Stimulated activated CD4-positive, alpha-beta T cell treated with anti-CD3 and anti-CD28 coated beads, Interleukin-4, amount 100 ng/mL, for 24 hours (primary cell): ENCODE measurements at places on chromosomes 16 and 17.

DNA sequence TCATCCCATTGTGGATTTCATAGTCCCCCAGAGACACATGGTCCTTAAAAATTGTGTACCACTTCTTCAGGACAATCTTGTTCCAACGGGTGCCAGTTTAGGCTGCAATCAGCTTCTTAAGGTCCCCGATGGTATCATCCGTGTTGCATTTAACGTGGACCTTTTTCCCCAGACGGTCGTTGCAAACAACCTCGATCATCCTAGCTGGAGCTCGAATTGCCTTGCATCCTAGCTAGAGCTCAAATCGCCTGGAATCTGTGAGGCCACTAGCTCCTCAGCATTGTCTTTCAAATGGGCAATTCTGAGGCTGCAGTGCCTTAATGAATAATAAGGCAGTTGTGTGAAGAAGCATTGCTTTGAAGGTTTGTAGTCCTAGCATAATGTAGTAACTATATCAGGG is 37.7 kb upstream of the RHBDL3 start:
- DNase-seq, result no peak

DNA sequence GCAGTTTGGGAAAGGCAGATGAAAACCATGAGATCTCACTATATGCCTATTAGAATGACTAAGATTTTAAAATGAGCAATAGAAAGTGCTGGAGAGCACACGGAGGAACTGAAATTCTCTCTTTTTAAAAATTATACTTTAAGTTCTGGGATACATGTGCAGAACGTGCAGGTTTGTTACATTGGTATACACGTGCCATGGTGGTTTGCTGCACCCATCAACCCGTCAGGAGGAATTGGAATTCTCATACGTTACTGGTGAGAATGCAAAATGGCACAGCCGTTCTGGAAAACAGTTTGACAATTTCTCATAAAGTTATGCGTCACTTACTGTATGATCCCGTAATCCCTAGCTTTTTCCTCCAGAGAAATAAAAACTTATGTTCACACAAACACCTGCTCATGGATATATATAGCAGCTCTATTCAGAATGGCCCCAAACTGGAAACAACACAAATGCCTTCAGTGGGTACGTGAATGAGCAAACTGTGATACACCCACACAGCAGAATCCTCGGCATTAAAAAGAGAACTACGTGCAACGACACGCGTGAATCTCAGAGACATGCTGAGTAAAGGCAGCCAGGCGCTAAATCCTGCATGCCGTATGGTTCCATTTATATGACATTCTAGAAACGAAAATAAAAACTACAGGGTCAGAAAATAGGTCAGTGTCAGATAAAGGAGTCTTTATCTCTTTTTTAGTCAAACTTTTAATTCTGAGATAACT is 11.8 kb downstream of the PIK3R6 start:
- DNase-seq, result no peak

- no peak for DNase-seq
Measured at GRCh38 chr16:68287276-68288251, 23.2 kb downstream of the SLC7A6OS start.

DNA sequence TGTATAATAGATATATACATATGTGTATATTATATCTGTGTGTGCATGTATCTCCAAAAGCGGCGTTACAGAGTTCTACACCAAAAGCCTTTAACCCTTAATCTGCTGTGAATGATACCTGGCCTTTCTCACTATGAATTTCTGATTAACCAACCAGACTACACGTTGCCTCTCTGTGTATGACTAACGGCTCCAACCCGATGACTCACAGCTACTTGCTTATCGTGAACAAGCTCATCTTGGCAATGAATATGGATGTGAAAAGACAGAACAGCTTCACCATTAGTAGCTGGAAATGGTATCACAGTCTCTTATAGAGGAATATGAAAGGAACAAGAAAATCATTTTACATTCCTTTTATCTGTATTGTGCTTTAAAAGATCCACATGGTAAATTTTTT is 23.8 kb upstream of the ARHGAP44 start:
- no peak for DNase-seq

- no peak for DNase-seq
Measured at GRCh38 chr16:14321542-14321941, 250.4 kb downstream of the MRTFB start.

- DNase-seq, result no peak
Measured at GRCh38 chr16:56267888-56268287, 76.6 kb downstream of the GNAO1 start.

DNA sequence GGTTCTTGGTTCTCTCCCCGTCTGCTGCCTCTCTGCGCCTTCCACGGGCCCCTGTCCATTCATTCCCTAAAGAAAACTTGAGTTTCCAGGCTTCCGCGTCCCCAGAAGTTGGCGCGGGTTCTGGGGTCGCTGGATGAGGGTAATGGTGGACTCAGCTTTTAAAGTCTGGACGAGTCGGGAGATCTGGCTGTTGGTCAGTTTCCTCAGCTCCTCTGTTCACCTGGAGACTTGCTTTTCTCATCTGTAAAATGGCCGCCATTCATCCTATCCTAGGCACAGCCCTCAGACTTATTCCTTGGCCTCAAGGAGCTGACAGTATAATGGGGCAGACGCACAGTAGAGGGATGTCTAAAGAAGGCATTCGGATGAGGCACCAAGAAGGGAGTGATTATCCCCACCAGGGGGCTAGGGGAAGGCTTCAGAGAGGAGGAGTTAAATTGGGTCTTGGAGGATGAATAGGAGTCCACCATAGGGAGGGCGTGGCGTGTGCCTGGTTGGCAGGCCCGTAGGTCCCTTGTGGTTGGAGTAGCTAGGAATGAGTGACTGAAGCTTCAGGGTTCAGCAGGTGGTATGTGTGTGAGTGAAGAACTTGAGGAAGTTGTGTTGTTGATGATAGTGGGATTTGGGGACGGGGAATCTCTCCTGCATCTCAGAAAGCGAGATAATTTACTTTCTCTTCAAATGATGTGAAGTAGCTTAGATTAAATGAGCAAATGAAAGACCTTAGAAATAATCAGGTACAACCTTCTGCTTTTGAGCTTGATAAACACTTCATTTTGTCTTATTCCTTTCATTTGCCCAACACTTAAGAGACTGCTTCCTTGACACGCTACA is 652 bp downstream of the VPS35L start:
- DNase-seq, result peak; percentile 22

DNA sequence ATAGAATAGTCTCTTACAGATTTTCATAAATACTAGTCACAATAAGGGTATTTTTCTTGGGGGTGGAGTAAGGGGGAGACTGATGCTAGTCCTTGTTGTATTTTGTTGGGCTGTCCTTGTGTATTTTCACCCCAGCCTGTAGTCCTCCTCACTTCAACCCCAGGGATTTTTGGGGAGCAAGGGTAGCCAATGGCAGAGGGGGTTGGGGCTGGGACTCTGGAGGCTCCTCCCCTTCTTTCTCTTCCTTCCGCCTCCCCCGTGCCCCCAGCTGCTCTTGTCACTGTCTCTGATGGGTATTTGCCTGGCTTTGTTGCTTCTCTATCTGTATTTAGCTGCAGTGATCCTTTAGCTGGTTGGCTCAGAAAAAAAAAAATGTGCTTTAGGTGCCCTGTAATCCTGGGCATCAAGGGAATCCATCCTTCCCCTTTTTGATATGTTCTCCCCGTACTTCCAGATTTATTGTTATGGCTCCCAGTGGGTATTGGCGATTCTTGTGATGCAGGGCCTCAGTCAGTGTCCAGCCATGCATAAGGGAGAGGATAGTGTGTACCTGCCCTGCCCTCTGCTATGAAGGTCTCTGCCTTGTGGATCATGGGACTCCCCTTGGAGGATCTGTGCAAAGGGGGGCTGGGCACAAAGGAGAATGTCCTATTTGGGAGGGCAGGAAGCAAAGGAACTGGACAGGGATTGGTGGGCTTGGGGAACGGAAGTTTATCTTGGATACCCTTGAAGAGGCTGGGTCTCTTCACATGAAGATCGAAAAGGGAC is 16.5 kb downstream of the SNF8 start:
- no peak for DNase-seq

DNA sequence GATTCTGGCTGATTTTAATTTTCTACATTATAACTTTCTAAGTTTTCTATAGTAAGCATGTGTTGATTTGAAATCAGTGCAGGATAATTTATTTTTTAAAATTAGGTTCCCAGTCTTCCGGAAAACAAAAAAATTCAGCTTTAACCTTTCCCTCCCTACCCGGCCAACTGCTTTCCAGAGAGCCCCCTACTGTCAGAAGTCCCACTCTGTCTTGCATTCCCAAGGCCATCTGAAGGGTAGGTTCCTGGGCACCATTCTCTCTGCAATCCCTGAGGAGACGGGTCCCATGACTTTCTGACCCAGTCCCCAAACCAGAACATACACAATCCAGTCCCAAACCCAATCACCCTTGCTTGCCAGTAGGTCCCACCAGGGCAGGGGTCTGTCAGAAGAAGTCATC is 200.3 kb downstream of the CYLD start:
- DNase-seq, result no peak

DNA sequence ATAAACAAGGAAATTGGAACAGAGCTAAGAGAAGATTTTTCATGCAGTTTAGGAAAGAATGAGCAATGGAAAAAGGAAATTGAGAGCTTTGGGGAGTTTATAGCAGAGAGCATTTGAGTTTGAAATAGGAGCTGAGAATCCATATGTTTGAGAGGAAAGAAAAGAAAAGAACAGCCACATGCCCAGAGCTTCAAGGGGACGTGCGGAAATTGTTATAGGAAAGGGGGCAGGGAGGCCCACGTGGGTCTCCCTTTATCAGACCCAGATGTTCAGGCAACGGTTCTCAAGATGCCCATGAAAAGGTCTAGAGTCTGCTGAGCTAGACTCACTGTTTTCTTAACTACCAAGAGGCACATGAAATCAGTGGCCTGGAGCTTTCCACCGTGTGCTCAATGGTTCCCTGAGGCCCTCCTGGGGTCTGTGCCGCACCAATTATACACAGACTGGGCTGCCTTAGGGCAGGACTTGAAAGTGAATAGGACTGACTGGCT is 31.2 kb downstream of the CHD9 start:
- DNase-seq, result no peak

DNA sequence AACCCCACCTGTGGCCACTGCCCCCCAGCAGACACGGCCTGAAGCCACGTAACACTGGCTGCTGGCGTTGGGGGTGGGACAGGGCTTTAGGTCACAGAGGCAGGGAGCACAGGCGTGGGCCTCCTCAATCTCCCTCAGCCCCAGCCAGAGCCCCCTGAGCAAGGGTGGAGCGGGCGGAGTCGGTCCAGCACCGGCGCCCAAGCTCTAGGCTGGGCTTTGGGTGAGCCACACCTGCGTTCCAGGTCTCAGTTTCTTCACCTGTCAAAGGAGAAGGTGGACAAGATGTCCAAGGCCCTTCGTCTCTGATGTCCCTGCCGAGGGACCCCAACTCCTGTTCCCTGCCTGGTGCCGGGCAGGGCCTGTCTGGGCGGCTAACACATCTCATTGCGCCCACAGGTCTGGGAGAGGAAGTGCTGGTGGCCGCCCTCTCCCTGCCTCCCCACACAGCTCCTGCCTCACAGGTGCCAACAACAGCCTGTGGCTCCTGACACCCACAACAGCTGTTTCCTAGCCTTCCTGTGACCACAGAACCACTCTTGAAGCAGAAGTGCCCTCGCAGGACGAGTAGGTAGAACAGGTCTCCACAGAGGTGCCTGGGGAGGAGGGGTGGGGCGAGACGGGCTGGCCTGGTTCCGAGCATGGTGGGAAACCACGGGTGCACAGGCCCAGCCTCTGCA is 12.0 kb downstream of the FAM83G start:
- no peak for DNase-seq

- no peak for DNase-seq
Measured at GRCh38 chr17:41734949-41735313, 488 bp upstream of the HAP1 start.

DNA sequence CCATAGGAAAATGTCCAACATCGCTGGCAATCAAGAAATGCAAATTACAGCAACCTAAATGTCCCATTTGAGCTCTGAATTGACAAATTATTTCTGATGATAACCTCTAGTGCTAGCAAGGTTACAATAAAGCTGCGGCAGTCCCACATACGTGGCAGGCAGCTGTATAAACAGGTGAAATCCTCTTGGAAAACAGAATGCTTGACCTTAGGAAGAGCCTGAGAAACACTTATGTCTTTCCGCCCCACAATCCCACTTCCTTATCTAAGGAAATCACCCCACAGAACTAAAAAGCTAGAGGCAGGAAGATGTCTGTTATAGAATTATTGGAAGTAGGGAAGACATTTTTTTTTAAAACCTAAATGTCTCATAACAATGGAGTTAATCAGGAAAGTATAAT is 154.3 kb downstream of the KATNIP start:
- DNase-seq, result no peak

DNA sequence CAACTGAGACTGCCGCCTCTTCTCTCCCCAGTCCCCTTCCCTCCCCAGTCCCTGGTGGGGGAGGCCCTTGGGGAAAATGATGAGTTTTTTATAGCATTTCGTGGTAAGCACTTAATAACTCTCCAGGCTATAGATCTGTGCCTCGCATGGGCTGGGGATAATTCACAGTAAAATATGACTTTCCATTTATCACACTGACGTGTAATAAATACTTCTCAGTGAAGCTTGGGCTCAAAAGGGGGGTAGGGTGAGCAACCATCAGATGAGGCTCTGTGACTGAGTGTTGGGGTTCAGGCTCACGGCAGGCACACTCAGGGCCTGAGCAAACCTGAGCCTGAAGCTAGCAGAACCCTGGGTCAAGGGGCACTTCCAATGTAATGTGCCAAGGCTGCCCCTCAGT is 101.6 kb downstream of the CCT6B start:
- DNase-seq, result no peak

GRCh38 chr16:27566417-27566816 is 16.5 kb downstream of the KATNIP start:
- DNase-seq, result no peak

DNA sequence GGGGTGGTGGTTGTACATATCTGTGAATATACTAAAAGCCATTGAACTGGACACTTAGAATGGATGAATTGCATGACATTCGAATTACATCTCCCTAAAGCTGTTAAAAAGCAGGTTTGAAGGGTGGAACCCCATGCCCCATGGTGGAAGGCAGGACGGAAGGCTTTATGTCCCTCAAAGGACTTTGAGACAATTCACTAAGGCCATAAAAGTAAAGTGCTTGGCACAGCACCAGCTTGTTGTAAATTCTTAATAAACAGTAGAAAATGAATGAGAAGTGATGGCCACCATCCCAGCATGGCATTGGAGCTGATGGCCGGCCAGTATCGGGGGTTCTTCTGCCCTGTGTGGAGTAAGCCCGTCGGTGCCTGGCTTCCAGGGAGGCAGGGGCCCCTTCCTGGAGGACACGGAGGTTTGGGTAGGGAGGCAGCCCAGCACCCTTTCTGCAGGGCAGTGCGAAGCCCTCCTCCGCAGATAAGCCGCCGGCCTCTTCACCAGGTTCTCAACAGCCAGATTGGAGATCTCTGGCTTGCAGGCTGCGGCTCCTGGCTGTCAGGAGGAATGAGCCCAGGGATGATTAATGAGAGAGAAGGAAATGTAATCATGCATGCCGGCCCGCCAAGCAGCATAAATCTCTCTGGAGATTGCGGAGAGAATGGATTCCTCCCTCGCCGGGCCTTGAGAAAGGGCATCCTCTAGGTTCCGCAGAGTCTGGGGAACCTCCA is 346.9 kb downstream of the FOXL1 start:
- no peak for DNase-seq

GRCh38 chr17:64024781-64025731 is 4.6 kb upstream of the ICAM2 start:
- DNase-seq, result peak; percentile 47
